ENCODE measurements at places on chromosomes 3 and 15.

- peaks cover 3% of the 10 kb centered on the region for H3K4me1 ChIP-seq
- no peaks in the 10 kb centered on the region for H3K27me3 ChIP-seq
- H3K27ac ChIP-seq, result no peak overlapping the region
Observed at GRCh38 chr3:36926292-36926897, 18.5 kb downstream of the TRANK1 start.

DNA sequence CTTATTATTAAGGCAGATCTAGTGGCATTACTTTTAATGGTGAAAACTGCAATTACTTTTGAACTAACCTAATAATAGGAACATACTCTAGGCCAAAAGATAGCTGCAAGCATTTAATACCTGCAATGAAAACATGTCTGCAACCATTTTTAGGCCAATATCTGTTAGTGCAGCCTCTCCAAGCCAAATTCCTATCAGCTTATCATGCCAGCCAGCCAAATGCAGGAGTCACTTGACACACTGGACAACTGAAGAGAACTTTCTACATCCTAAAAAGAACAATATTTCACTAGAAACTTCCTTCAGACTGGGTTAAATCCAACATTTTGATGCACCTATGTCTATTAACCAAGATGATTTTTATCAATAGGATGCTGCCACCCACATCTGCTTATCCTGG, 33.8 kb downstream of the CCDC54 start:
- no peak overlapping the region for H3K4me3 ChIP-seq
- H3K27me3 ChIP-seq, result no peaks in the 10 kb centered on the region

GRCh38 chr3:186425788-186426730, 64.0 kb upstream of the DGKG start:
- H3K4me1 ChIP-seq, result no peaks in the 10 kb centered on the region
- DNase-seq, result no peak
- no peak overlapping the region for H3K27ac ChIP-seq
- peaks cover 9% of the 10 kb centered on the region for H3K27me3 ChIP-seq
- H3K36me3 ChIP-seq, result no peaks in the 10 kb centered on the region
- no peak overlapping the region for H3K4me3 ChIP-seq

- no peaks in the 10 kb centered on the region for H3K36me3 ChIP-seq
- H3K4me1 ChIP-seq, result peaks cover 4% of the 10 kb centered on the region
- no peaks in the 10 kb centered on the region for H3K27me3 ChIP-seq
- no peak overlapping the region for H3K27ac ChIP-seq
Observed at GRCh38 chr15:49438962-49439631, 16.1 kb downstream of the FGF7 start.

DNA sequence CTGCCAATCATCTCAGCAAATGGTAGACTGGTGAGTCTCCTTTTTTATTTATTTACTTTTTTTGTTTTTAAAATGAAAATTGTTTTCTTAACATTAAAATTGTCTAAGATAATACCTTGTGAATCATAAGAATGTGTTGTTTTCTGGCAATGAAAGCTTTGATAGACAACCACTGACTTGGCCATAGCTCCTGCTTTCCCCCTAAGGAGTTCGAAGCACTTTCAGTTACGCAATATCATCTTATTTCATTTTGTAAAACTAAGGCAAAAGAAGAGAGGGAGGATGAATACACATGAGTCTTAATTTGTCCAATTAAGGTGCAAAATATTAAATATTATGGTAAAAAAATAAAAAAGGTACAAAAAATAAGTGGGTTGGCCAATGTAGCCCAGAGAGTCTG, 74.8 kb upstream of the PLCL2 start:
- no peak for DNase-seq
- H3K27me3 ChIP-seq, result no peaks in the 10 kb centered on the region
- no peak overlapping the region for H3K4me3 ChIP-seq
- no peaks in the 10 kb centered on the region for H3K36me3 ChIP-seq

DNA sequence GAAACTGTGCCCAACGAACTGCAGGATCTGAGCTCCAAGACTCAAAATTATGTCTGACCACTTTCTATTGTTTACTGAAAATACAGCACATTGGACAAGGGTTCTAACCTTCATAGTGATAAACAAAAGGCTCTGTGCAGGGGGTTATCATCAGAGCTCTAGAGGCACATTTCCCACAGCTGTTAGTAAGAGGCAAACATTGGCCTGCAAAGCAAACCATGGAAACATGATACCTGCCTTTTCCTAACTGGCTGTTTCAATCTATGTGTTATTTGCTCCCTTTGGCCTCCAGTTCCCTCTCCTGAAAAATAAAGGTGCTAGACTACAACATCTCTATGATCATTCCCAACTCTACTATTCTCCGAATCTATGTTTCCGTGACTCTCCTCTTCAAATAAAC, 159.7 kb upstream of the ARHGEF26 start:
- H3K36me3 ChIP-seq, result no peaks in the 10 kb centered on the region
- H3K4me1 ChIP-seq, result no peaks in the 10 kb centered on the region
- DNase-seq, result no peak
- H3K27ac ChIP-seq, result no peak overlapping the region
- no peak overlapping the region for H3K4me3 ChIP-seq

DNA sequence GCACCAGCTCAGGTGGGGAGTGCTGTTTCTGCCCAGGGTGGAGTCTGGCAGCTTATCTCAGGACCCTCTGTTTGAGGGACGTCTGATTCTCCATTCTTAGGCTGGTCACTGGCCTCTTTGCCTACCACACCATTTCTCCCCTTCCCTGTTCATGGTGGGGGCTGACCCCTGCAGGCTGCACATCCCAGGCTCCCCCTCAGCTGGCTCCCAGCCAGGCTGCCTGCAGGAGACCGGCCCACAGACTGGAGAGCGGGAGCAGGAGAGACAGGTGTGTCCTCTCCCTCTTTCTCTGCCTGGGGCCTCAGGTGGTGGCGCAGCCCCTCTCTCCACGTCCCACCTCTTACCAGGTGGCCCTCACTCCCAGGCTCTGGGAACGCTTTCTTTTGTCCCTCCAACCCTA, 60.8 kb downstream of the RAB11A start:
- DNase-seq, result no peak
- no peaks in the 10 kb centered on the region for H3K36me3 ChIP-seq
- no peaks in the 10 kb centered on the region for H3K4me1 ChIP-seq
- no peak overlapping the region for H3K4me3 ChIP-seq
- no peak overlapping the region for H3K27ac ChIP-seq

- no peak overlapping the region for H3K4me3 ChIP-seq
- no peak overlapping the region for H3K27ac ChIP-seq
- H3K4me1 ChIP-seq, result peaks cover 10% of the 10 kb centered on the region
- peaks cover 8% of the 10 kb centered on the region for H3K36me3 ChIP-seq
- H3K27me3 ChIP-seq, result no peaks in the 10 kb centered on the region
Observed at GRCh38 chr3:45683417-45684326, 5.5 kb upstream of the SACM1L start.

- DNase-seq, result no peak
- peaks cover 2% of the 10 kb centered on the region for H3K27me3 ChIP-seq
- no peak overlapping the region for H3K4me3 ChIP-seq
- H3K27ac ChIP-seq, result no peak overlapping the region
Observed at GRCh38 chr3:23376516-23377248, 173.6 kb downstream of the UBE2E2 start.

DNA sequence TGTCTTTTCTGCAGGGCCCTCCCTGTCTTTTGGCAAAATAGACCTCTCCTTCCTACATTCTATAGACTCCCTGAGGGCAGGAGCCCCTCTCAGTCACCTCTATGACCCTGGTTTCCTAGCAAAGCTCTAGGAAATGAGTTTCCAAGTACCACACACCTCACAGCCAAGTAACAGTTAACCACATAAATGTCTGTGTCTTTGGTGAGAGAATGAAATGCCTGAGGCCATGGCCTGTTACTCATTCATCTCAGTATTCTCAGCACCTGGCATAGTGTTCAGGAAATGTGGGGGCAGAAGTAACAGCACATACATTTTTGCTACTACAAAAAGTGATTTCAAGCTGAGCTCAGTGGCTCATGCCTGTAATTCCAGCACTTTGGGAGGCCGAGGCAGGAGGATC, 21.0 kb downstream of the RFT1 start:
- peaks cover 34% of the 10 kb centered on the region for H3K36me3 ChIP-seq
- peak overlapping the region; percentile 85 for H3K27ac ChIP-seq
- peaks cover 36% of the 10 kb centered on the region for H3K4me1 ChIP-seq
- DNase-seq, result peak; percentile 66

DNA sequence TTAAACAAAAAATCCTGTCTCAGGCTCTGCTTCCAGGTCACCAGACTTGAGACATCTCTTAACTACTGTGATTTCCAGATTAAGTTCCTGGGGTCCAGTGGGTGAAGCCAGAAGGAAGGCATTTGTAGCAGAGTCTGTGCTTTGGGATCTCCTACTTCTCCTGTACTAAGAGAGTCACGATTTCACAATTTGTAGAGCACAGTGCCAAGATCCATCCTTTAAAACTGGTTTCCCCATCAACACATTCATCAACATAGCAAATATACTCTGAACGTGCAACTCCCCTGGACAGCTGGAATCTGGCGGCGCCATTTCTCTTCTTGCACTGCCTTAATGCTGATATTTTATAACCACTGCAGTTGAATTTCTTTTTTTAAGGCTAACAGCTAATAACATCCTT, 33.2 kb downstream of the CDCP1 start:
- H3K27me3 ChIP-seq, result no peaks in the 10 kb centered on the region
- peaks cover 40% of the 10 kb centered on the region for H3K4me1 ChIP-seq
- no peak overlapping the region for H3K27ac ChIP-seq
- DNase-seq, result no peak

DNA sequence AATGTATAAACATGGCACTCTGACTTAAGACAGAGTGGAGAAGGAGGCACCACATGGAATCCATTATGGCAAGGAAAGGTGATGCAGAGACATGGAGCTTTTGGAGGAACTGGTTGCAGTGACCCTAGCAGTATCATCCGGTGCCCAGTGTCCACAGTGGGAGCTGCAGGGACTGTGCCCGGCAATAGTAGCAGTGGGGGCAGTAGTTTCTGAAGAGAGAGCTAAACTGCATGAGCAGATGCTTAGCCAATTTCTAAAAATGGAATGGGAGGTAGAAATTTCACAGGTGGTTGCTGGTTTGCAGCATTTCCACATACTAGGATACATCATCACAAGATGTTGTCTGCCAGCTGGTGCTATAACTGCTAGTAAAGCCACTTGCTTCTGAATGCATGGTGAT, 7.8 kb upstream of the TM2D3 start:
- H3K4me3 ChIP-seq, result no peak overlapping the region
- no peaks in the 10 kb centered on the region for H3K27me3 ChIP-seq
- H3K4me1 ChIP-seq, result peaks cover 3% of the 10 kb centered on the region
- no peak overlapping the region for H3K27ac ChIP-seq
- no peak for DNase-seq

DNA sequence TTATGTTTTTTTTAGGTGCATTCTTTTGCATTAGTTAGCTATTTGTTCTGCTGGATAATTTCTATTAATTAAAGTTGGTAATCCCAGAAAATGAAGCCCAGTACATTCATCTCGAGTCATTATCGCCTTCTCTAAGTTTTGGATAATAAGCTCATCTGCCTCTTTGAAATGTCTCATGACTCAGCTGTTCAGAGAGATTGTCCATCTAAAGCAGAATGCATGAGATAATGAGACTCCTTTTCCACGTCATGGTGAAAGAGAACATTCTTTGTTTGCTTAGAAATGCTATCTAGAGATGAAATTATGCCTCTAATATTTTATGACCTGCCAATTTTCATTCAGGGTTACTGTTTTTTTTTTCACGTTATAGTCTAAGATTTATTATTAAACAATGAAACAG, 374.7 kb upstream of the GOLIM4 start:
- H3K4me1 ChIP-seq, result no peaks in the 10 kb centered on the region
- H3K27ac ChIP-seq, result no peak overlapping the region
- no peak for DNase-seq
- H3K36me3 ChIP-seq, result no peaks in the 10 kb centered on the region

DNA sequence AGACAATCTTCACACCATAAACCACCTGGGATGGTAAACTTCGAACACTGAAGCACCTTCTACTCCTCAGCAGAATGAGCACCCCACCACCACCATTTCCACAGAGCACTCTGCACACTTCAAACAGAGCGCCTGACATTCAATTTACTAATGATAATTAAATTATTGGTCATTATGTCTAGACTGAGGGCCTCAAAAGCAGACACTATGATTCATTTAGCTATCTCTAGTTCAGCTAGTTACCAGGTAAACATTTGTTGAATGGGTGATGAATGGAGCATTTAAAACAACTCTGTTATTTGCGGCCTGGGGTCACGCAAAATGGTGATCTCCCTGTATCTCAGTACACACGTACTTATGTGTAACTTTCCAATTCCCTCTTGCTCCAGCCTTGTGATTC, 40.9 kb downstream of the ACAP2 start:
- no peak overlapping the region for H3K4me3 ChIP-seq
- H3K4me1 ChIP-seq, result peaks cover 33% of the 10 kb centered on the region
- H3K27ac ChIP-seq, result no peak overlapping the region
- no peak for DNase-seq
- H3K36me3 ChIP-seq, result peaks cover 7% of the 10 kb centered on the region

GRCh38 chr15:67180514-67181191, 73.8 kb downstream of the AAGAB start:
- peaks cover 29% of the 10 kb centered on the region for H3K36me3 ChIP-seq
- peaks cover 18% of the 10 kb centered on the region for H3K4me1 ChIP-seq
- no peak overlapping the region for H3K27ac ChIP-seq

DNA sequence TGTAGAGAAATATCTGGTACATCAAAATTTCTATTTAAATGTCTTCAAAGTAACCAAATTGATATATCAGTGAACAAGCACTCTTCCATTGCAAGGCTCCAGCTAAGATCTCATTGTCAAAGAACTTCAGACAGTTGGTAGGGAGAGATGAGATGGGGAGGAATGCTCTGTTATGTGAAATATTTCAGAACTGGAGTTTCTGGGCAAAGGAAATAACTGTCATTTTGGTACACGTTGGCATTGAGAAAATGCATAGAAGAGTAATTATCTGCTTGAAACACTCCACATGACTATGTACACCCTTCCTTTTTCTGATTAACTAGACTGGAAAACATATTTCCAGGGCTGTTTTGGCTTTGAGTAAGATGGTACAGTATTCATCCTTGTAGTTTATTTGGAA, 297.5 kb upstream of the RASGRP1 start:
- no peak overlapping the region for H3K4me3 ChIP-seq
- peaks cover 2% of the 10 kb centered on the region for H3K27me3 ChIP-seq
- H3K4me1 ChIP-seq, result no peaks in the 10 kb centered on the region
- H3K27ac ChIP-seq, result no peak overlapping the region
- no peak for DNase-seq
- H3K36me3 ChIP-seq, result no peaks in the 10 kb centered on the region

DNA sequence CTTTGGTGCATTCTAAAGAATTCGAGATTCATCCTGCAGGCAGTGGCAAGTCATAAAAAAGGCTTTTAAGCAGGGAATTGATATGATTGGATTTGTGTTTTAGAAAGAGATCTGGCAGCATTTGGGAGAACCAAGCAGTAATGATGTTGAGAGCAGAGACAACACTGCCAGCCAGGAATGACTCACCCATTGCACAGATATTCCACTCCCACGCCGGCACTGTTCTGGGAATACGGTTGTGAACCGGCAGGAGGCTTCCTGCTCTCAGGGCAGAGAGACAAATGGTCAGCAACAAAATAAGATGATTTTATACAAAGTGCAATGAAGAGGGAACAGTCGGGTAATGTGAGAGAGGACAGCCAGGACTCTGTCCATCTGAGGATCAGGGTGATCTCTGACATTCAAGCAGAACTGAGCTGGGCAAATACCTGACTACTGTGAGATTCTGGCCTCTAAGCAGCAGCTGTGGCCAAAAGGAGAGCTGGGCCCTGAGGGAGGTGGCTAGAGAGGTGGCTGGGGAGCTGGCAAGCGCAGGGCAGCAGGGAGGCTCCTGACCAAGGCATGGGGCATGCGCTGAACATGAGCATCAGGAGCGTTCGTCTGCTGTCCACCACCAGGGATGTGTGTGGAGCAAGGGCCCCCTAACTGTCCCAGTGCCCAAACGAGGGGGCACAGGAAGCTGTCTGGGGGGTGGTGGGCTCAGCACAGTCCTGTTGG, 56.1 kb upstream of the PLXNA1 start:
- DNase-seq, result no peak
- H3K27ac ChIP-seq, result no peak overlapping the region
- no peak overlapping the region for H3K4me3 ChIP-seq
- H3K36me3 ChIP-seq, result no peaks in the 10 kb centered on the region
- no peaks in the 10 kb centered on the region for H3K27me3 ChIP-seq

All from activated CD4-positive, alpha-beta memory T cell treated with anti-CD3 and anti-CD28 coated beads for 36 hours (primary cell).